Liver (tissue), 10 donors: ENCODE measurements at places on chromosomes 6 and 20.

- DNase-seq, result no peak
These were observed 229.2 kb downstream of the PHF3 start for GRCh38 chr6:63864671-63865318.

DNA sequence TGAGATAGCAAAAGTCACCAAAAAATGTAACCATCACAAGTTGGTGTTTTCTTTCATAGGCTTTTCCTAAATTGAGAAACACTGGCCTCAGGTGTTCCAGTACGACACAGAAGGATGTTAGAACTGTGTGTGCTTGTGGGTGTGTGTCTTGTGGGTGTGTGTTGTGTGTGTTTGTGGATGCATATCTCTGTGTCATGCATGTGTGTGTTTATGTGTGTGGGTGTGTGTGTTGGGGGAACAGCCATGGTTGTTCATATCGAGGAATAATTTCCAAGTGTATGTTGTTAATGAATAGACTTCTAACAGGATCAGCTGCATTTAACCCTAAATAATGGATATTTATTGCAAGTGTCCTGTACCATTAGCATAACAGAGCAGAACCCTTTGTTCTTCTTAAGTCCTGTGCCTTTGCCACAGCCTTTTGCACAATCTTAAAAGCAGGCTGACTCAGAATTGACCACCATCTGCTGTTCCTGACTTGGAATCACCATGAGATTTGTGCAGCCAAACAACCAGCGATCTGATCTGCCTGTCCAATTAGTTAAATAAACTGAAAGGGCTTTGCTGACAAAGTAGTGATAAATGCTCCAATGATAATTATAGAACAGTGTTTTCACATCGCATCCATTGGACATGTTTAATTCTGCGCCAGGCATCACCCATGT lies 7.6 kb downstream of the CD93 start:
- DNase-seq, result no peak

- no peak for DNase-seq
These were observed 54.8 kb downstream of the TNFAIP3 start for GRCh38 chr6:137921823-137922222.

DNA sequence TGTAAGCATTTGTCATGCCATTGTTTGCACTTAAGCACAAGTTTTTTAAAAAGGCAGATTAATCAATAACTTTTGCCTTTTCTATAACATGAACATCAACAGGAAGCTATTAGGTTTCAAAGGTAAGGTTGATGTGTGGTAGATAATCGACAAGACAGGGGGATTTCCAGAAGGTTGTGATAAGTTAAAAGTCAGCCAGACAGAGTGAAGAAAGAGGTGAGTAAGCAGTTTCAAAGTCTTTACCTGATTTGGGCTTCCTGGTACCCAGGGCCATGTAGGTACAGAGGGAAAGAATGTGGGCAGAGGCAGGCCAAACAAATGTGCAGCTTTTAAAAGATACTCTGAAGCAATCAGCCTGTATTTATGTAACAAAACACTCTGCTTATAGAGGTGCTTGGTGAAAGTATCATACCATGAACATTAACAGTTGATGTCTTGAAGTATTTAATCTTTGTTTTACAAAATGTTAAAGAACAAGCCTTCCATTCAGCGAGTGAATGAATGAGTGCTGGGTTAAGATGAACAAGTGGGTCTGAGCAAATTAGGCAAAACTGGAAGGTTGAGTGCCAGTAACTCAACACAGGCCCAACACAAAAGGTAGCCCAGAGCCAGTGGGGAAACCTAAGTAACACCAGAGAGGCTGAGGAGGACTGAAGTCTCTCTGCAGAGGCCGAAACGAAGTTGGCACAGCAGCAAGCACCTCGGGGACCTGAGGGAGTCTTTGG lies 60.2 kb downstream of the LRRC1 start:
- no peak for DNase-seq

- no peak for DNase-seq
These were observed 27.5 kb upstream of the SIRPA start for GRCh38 chr20:1867495-1868260.

- no peak for DNase-seq
These were observed 10.8 kb upstream of the RHAG start for GRCh38 chr6:49647476-49647875.
